ENCODE measurements at places on chromosomes 4 and X.

DNA sequence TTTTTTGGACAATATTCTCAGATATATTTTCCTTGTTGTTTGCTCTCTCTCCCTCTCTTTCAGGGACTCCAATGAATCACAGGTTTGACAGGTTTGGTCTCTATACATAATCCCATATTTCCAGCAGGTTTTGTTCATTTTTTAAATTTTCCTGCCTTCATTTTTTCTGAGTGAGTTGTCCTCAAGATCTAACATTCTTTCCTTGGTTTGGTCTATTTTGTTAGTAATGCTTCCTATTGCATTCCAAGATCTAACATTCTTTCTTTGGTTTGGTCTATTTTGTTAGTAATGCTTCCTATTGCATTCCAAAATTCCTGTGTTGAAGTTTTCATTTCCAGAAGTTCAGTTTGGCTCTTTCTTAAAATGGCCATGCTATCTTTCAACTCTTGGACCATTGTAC lies 45.3 kb upstream of the ZMAT1 start:
- DNase-seq: no peak

- DNase-seq: no peak
Observed at GRCh38 chr4:24337451-24338190, 246.7 kb downstream of the DHX15 start.

DNA sequence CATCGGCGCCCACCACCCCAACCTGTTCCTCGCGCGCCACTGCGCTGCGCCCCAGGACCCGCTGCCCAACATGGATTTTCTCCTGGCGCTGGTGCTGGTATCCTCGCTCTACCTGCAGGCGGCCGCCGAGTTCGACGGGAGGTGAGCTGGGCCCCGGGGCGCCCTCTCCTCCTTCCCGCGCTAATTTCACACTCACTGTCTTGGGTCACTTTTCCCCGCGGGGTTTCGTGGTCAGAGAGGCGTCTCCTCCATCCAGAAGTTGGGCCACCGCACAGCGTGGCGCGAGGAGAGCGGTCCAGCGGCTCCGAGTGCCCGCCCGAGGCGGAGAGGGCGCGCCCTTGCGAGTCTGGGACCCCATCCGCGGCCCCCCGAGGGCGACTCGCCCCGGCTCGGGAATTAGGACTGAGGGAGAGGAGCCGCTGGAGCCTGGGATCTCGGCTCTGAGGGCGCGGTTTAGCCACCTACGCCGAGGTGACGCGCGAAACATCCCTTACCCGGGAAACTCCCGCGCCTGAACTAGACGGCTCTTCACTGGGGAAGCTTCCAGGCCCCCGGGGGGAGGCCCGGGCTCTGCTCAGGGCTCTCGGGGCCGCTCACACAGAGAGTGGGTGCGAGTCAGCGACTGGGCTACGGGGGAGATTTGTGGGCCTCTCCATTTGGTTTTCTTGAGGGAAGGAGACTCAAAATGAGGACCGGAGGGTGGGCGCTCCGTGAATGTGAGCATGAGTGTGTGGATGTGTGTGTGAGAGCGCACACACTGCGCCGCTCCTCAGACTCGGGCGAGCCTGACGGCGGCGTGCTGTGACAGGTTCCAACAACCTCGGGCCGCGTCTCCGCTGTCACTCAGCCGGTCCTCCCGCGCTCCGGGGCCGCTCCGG lies 551 bp downstream of the NPNT start:
- no peak for DNase-seq

GRCh38 chr4:153471698-153472093 lies 5.5 kb downstream of the TMEM131L start:
- DNase-seq: no peak

- DNase-seq: no peak
Observed at GRCh38 chr4:60384516-60384915, 815.6 kb upstream of the ADGRL3 start.

- peak; percentile 73 for DNase-seq
Observed at GRCh38 chr4:137994853-137995252, 247.3 kb downstream of the SLC7A11 start.

GRCh38 chr4:22474636-22475310 lies 41.1 kb downstream of the ADGRA3 start:
- no peak for DNase-seq

DNA sequence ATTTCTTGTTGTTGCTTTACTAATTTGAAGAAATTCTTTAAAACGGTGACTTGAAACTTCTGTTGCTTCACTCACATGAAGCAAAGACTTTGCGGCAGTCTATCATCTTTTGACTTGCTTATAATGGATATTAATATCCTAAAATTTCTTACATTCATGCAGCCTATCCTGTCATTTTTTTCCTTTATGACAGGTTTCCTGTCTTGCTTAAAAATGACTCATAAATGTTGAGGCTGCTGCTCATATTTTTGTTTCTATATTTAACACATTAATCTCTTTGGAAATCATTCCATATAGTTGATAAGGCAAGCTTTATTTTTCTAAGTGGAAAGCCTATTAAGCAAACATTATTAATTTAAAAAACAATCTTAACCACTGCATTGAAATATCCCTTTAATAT lies 176.6 kb upstream of the GALNTL6 start:
- DNase-seq: no peak

DNA sequence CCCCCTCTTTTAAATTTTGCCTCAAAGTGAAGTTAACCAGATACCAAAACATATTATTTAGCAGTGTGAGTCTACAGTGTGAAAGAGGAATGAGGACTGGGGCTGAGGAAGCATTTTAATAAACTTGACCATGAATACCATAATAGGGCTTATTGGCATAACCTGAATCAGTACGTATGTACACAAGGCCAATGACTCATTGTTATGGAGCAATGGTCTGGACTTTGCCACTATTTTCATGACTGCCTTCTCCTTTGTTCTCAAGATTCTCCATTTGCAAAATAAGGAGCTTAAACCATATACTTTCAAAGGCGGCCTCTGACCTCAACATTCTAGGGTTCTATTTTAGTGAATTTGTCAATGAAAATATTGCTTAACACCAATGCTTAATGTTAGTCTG lies 102.8 kb upstream of the OR13H1 start:
- no peak for DNase-seq

All from AG08395 (cell line).